ENCODE measurements at places on chromosomes 6 and 20.

- no peak for DNase-seq
Measured at GRCh38 chr6:162345051-162345511, 382.5 kb downstream of the PRKN start.

DNA sequence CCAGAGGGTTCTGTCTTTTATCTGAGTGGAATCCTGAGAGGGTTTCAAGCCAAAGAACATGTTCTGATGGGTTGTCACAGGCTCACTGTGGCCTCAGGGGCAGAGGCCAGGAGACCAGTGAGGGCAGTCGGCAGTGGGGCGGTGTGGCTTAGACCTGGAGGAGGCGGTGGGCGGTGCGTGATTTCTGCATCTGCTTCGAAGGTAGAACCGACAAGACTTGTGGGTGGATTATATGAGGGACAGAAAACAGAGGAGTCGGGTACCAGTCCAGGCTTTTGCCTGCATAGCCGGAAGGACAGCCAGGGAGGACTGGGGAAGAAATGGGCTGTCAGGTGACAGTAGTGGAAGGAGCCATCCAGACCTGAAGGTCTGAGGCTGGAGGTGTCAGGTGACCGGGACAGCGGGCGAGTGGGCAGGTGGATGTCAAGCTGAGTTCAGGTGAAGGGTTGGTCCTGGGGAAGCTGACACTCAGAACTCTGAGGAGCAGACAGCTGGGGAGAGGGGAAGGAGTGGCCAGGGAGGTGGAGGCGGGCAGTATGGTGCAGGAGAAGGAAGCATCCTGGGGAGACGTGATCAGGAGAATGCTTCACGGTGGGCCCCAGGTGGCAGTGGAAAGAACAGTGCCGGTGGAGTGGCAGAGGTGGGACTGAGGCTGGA lies 3.1 kb downstream of the CTSZ start:
- DNase-seq, result no peak

DNA sequence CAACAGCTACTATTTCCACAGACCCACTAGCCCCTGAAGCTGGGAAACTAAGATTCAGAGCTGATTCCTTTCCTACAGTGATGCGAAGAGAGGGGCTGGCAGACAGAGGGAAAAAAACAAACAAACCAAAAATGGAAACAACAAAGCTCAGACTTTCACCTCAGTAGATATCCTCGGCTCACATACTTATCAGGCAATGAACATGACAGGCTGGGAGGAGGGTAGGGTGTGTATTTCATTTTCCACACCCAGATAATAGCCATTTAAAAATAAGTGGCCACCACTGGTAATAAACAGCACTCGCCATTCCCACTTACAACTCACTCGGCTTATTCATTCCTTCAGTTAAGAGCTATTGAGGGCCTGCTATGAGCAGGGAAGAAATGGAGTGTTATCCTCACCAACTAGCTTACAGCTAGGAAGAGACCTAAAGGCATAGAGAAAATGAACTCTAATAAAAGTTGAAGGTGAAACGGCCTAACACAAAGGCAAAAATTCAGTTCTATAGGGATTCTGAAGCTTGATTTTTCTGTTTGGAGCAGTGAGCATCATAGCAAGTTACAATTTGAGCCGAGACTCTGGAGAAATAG lies 32.0 kb upstream of the SPTLC3 start:
- no peak for DNase-seq

DNA sequence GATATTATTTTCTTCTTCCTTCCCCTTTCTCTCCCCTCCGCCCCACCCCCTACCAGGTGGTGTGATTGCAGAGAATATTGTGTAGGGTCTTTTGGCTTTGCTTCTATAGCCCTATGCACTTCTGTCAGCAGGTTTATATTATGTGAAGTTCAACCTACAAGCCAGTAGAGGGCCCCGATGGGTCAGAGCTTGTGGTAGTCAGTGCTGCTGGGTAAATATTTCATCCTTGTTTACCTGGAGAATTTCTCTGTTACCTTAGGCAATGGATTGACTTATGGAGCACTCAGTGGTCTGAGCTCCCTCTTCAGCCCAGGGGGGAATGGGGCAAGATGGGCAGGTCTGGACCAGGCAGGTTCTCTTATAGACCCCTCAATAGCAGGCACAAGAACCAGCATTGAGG lies 720.9 kb downstream of the GRIK2 start:
- DNase-seq, result no peak

DNA sequence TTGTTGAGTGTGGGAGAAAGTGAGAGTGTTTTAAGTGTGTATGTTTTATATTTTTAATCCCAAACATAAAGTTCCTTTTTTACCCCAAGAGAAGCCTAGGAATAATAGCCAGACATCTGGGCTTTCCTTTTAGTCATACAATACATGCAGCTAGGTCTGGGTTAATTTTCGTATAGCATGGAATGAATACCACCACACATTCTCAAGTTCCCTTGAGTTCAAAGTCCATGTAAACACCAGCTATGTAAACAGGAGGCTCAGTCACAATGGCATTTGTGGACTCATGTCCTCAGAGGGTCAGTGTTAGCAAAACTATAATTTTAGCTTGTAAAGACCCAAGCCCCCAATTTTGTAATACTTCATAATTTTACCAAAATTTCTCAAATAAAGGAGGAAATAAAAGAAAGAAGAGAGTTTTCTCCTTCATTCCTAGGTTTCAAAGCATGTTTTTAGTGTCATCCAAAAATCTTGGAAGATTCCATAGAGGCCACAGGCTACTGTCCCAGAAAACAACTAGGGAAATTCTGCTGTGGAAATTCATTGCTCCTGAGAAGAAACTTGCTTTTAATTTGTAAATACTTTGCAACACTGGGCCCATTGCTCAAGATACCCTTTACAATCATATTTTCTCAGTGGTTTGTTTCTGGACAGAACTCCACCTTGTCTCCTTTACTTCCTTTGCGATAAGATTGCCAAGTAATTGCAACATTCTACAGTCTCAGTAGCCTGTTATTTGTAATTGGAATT lies 671.2 kb downstream of the COL12A1 start:
- no peak for DNase-seq

DNA sequence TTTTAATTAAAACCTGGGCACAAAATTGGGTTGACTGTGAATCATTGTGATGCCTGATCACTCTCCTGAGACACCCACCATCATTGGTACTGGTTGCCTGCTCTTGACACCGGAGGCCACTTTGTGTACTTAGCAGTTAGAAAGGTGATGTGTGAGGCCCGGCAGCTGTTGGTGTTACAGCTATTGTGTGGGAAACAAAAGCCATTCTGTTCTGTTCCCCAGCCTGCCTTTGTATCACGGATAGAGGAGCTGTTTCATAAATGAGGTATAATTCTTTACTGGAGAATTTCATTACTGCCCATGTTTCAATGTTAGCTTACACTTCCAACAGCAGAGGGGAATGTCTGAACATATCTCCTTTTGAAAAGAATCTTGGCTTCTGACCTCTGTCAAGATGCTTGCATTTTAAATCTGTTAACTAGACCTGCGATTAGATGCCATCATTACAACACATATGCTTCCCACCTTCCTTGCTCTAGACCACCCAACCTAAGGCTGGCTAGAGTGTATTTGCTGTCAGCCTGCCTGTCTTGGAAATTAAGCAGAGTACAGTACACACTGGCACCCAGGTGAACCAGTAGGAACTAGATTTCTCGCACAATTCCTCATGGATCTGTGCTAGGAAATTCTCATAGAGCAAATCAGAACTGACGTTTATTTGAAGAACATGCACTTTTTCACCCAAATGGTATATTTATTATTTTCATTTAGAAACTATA lies 142.4 kb upstream of the INSM1 start:
- DNase-seq, result no peak

DNA sequence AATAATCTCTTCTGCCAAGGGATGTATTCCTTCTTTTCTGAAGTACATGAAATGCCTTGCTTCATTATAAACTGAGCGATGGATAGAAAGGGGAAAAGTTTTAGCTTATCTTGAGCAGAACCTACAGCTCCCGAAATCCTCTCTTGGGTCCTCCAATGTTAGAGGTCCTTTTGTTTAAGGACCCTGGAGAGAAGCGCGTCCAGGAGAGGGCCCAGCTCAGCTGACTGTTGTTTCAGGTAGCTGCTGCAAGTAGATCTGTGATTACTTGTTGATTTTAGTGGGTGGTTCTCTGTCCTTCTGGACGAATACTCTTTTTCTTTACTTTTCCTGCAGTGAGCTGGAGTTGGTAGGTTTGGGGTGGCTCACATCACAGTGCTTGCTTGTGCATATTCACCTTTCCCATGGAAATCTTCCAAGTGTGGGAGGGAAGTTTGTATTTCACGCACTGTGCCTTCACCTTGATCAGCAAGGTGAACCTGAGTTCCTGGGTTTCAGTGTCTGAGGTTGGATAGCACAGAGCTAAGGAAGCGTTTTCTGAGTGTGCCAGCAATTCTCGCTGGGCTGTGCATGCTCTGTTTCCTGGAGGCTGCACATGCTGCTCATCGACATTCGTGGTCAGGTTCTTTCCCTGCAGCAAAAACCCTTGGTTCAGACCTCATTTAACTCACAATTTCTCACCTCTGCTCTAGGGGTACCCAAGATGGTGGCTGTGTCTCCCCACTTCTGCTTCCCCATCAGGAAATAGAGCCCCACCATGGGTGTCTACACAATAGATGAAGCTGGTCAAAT lies 176.3 kb downstream of the JARID2 start:
- DNase-seq, result no peak

GRCh38 chr6:12875051-12875450 lies 158.5 kb downstream of the PHACTR1 start:
- DNase-seq, result no peak

DNA sequence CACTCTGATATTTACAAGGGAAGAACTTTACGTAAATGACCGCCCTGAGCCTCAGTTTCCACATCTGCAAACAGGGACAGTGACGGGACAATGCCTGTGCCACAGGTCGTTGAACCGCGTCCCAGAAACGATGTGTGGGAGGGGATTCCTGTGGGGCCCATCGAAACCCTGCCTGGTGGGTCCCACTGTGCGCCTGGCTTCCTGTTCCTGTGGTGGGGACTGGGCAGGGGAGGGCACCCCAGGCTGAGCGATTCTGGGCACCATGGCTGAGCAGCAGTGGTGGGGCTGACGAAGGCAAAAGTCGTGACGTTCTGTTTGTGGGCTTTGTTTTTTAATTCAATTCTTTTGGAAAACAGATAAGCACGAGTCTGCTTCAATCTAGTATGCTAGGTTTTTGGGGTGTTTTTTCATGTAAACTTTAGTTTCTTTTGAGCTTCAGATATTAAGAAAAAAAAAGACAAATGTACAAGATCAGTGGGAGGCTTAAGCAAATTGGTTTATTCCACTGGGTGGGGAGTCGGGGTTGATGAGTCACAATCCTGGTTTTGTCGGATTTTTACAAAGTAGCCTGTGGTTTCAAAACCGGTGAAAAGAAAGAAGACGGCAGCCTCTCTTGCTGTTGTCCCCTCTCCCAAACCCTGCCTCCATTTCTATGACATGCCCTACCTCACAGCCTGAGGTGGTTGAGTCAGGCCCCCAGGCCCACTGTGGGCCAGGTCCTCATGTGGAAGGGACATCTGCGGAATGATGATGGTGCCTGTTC lies 40.4 kb downstream of the GNAS-AS1 start:
- no peak for DNase-seq

DNA sequence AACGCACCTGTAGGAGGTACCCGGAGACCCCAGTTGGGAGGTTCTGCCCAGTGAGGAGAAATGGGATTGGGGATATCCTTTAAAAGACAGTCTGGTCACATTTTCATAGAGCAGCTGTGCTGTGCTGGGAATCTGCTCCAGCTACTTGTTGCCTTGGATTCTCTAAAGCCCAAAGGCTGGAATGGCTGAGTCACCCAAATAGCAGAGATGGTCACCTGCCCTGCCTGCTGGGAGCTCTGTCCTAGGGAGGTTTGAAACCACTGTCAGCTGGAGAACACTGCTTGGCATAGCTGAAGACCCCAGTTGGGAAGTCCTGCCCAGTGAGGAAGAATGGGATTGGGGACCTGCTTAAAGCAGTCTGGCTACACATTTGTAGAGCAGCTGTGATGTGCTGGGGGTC lies 34.8 kb upstream of the TFB1M start:
- DNase-seq, result no peak

All from GM06990 (cell line).